ENCODE measurements at places on chromosomes 16 and 17.

- no peak for DNase-seq
Measured at GRCh38 chr17:58276423-58276822, 4.3 kb downstream of the MPO start.

- DNase-seq = peak; percentile 58
Measured at GRCh38 chr17:13030459-13031300, 12.9 kb upstream of the ELAC2 start.

DNA sequence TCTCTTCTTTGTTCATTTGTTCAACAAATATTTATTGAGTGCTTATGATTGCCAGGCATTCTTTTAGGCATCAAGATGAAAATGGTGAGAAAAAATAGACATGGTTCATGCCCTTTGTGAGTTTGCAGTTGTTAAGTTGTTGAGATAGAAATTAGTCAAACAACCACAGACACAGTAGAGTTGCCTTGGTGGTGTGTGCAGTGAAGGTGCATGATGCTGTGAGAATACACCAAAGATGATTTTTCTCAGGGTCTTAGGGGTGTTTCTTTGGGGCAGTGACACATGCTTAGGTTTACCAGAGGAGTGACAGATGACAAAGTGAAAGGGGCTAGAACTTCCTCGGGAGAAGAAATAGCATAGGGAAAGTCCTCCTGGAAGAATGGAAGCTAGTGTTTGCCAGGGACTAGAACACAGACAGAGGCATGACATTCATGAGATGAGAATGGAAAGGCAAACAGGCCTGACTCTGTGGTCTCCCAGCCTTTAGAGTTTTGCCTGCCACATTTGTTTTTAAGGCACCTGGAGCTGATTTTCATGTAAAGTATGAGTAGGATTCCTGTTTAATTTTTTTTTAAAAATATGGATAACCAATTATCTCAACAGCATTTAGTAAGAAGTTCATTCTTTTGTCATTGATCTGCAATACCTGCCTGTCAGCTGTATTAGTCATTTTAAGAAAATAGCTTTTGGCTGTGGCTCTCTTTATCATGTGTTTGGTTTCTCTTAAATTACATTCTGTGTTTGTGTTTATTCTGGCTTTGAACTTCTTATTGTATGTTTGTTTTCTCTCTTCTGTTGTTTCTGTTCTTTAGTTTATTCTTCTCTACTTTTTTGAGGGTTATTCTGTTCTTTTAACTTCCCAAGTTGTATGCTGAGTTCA, 36.6 kb downstream of the CYLD start:
- DNase-seq = no peak

DNA sequence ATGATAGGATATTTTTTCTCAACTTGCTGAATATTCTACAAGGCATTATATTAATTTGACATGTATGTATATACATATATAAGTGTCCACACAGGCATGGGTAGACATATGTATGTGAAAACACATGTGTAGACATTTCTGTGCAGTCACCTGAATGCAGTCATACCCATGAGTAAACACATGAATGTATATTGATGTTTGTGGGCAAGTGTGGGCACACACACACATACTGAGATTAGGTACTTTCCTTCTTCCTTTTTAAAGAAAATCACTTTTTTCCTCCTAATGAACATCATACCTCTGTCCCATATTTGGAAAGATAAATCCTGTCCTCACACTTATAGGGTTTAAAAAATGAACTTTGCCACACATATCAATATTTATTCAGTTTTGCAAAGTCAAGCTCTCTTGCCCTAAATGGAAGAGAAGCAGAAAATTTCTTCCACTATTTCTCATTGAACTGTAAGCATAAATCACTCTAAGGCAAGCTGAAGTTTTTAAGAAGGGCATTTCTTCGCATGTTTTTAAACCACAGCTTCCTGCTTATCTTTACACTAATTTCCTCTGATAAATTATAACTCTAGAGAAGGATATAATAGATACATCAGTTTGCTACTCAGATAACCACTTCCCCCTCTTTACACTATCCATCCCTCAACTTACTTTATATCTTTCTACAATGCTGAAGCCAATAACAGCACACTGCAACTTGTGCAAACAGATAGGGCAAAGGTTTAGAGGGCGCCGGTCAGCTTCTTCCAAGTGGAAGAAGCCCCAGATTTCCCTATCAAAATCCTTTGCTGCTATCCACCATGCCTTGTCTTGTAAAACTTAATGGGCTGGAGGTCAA, 49.6 kb upstream of the LRRC37A3 start:
- no peak for DNase-seq

- no peak for DNase-seq
Measured at GRCh38 chr17:56186222-56186786, 33.0 kb downstream of the ANKFN1 start.

- no peak for DNase-seq
Measured at GRCh38 chr17:57975044-57975443, 13.0 kb downstream of the VEZF1 start.

- DNase-seq = no peak
Measured at GRCh38 chr17:75596320-75597087, 8.9 kb downstream of the MYO15B start.

- no peak for DNase-seq
Measured at GRCh38 chr17:45948881-45949624, 50.0 kb upstream of the STH start.

GRCh38 chr16:8937803-8938202, 25.9 kb downstream of the USP7 start:
- DNase-seq = no peak

DNA sequence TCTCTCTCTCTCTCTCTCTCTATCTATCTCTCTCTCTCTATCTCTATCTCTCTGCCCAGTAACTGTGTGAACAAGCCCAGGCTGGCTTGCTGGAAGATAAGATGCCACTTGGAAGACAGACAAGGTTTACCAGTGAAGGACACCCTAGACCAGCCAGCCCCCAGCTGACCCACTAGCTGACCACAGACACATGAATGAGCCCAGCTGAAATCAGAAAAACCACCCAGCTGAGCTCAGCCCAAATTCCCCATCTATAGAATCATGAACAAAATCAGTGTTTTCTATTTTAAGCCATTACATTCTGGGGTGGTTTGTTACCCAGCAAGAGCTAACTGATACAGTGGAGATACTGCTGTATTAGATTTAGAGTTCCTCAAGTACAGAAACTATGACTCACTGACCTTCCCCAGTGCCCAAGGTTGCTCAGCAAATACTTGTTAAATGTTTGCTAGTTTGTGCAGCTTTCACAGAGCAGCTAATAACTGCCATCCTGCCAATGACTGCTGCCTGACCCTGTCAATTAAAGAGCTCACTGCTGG, 18.0 kb downstream of the EMP2 start:
- no peak for DNase-seq

DNA sequence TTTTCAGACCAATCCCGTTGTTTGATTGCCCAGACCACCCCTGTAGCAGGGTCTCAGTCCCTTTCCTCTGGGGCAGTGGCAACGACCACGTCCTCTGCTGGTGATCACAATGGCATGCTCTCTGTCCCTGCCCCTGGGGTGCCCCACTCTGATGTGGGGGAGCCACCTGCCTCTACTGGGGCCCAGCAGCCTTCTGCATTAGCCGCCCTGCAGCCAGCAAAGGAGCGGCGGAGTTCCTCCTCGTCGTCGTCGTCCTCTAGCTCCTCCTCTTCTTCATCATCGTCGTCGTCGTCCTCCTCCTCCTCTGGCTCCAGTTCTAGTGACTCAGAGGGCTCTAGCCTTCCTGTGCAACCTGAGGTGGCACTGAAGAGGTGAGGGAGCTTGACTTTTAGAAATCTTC, 9.2 kb downstream of the ELOB start:
- no peak for DNase-seq

- DNase-seq = no peak
Measured at GRCh38 chr17:18961634-18962493, 9.9 kb downstream of the SLC5A10 start.

GRCh38 chr17:80546267-80546666, 1.6 kb downstream of the RPTOR start:
- DNase-seq = no peak

DNA sequence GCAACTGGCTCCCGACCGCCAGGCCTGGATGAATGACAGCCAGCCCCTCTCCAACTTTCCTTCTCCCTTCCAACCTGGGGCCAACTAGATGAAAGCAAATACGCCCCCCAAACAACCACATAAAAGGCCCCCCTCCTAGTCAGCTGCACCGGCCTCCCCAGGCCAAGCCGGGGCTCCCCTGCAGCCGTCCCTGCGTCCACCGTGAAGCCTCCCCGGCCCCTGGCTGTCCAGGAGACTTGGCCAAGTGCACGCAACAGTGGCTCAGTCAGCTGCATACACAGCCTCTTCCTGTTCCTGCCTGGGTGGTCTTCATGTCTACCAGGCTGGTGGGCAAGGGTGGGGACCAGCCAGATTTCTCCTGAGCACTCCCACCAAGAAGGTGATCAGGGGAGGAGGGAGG, 16.0 kb downstream of the DNAH17 start:
- no peak for DNase-seq

GRCh38 chr17:66633317-66633965, 201.5 kb upstream of the CACNG5 start:
- peak; percentile 41 for DNase-seq

- DNase-seq = peak; percentile 51
Measured at GRCh38 chr16:3938843-3939624, 58.5 kb upstream of the CREBBP start.

DNA sequence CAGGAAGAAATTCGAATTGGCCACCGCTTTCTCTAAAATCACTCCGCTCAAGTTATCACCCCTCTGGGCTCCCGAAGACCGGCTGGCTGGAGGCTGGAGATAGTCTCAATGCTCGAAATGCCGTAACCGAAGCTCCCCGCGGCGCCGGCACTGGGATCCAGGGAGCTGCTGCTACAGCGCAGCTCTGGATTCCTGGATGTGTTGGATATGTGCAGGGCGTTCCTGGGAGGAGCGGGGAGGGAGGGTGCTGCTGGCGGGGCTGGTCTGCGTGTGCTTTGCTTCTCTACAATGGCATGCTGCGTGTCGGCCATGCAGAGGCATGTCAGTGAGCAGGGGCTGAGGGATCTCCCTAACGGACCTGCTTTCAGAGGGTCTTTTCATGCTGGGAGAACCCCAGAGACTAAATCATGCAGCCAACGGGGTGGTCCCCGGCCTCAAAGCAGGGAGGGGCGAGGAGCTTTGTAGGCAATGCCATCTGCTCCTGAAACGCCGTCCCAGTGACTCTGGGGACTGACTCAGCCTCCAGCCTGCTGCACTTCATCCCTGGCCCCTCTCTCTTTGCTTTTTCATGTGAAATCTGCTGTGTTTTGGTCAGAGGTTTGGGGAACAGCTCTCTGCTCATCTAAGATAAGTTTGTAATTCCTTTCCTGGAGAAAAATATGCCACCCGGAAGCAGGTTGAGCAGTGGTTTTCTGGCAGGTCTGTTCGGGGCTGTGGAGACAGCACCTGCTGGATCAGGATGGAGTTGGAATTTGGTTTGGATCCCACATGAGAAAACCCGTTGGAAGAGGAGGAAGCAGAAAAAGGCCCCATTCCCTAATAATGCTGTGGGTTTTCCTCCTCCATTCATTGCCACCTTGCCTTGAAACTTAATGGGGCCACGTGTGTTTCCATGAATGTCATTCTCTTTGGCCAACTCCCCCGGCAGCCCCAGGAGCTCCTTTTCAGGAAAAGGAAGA, 311.4 kb downstream of the SEC14L1 start:
- DNase-seq = no peak

DNA sequence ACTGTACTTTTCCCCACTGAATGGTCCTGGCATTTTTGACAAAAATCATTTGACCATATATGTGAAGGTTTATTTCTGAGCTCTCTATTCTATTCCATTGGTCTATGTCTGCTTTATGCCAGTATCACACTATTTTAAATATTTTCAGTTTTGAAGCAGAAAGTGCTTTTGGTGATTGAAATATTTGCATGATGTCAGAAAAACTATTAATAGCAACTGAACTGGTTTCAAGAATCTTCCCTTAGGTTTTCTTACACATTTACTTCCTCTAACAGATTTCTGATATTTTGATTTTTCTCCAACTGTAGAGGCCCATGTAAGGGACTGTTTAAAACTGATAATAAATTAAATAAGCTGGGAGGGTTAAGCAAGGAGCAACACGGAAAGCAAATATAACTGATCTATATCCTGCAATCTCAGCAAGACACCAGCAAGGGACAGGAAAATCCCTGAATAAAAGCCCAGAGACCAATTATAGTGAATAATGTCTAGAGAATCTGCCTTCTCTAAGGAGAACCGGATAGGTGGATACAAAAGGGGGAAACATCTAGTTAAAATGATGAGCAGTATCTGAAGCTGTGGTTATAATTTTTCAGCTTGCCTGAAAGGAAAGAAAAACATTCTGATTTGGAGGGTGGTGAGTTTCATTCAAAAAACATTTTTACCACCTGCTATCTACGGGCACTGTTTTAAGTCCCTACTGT, 80.9 kb upstream of the STAC2 start:
- DNase-seq = no peak

Data from stimulated activated naive CD4-positive, alpha-beta T cell (primary cell).